ENCODE measurements at places on chromosomes 6 and 20.

DNA sequence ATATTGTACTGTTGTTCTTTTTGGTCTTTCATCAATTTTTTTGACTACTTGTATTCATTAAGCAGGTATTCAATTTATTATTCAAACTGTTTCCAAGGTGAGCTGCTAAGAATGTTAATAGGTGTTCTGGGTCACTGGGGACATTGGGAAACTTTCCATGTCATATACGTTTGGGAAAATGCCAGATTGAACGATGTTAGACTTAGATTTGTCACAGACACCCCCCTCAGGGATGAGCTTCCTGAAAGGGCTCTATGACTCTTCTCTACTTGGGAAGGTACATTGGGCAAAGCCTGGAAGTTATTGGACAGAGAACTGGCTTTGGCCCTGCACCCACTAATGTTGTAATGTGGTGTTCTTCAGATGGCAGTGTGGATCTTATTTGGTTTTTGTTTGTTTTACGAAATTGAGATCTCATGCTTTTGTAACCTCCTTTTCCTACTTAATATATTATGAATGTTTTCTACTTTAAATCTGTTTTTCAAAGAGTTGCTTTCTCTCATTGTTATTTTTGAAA is 42.1 kb downstream of the PLCB4 start:
- no peak for DNase-seq

GRCh38 chr6:72031471-72031870 is 145.1 kb downstream of the RIMS1 start:
- DNase-seq = no peak

DNA sequence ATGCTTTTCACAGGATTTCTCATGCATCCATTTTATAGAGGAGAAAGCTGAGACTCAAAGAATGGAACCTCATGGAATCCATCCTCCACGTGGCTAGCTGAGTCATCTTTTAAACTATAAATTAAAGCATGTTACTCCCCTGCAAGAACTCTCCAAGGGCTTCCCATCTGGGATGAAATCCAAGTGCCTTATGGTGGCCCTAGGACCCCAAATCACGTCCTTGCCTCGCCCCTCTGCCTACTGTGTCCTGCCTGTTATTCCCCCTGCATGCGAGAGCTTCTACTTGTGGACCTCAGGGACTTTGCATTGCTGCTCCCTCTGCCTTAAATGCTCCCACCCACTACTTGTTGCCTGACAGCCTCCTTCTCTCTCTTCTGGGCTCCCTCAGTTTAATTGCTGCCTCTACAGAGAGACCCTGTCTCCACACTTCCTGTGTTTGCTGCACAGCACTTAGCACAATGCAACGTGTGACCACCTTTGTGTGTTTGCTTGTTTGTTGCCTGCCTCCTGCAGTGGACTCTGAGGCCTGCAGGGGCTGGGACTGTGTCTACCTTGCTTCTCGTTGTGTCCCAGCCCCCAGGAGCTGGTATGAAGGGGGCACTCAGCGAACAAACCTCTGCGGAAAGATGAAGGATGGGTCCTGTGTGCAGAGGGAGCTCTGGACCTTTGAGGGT is 39.4 kb downstream of the TOX2 start:
- no peak for DNase-seq

- DNase-seq = peak; percentile 75
These were observed 103.6 kb downstream of the ZMYND8 start for GRCh38 chr20:47252879-47253307.

DNA sequence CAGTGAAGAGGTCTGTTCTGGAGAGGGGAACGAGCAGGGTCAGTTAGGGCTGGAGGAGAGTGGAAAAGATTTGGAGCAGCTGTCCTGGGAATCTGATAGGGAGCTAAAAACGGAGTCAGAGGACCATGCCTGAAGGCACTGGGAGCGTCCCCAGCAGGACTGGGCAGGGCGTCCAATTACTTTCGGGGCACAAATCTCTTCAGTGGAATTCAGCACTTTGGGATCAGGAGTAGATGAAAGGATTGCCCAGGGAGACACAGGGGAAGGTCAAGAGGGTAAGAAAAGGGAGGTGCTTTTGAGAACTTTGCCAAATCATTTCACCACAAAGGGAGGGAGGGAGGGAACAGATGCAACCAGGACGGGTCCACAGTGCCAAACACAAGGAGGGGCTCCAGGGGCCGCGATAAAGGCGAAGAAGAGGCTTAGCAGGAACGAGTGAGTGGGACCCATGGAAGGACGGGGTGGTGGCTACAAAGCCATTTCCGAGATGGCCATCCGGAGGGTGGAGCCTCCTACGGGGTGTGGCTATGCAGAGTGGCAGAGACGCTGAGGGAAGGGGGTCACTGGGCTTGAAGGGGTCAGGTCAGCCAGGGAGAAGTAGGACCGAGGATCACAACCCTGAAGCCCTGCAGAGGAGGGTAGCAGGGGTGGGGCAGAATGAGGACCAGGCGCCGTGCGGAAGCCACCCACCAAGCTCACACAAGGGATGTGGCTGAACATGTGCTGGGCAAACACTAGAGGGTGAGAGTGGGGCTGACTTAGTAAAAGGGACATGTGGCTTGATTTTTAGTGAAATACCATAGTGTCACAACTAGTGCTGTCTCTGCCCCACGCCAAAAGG is 180.0 kb upstream of the RREB1 start:
- DNase-seq = no peak

- DNase-seq = no peak
These were observed 71.9 kb downstream of the TBC1D7 start for GRCh38 chr6:13256266-13257001.

DNA sequence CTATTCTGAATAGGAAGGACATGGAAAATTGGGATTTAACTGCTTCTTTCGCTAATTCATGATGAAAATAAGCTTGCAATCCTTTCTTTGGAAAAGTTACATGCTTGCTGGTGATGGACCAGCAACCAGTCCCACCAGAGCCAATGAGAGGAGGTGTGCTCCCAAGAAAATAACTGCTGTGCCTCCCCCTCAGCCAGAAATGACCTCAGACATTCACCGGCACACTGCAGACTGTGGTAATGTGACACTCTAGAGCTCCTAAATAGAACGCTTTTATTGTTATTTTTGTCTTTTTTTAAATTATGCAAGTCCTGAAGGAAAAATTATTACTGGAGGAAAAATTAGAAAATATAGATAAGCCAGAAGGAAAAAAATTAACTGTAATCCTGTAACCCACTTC is 2.6 kb downstream of the PYGB start:
- no peak for DNase-seq

- no peak for DNase-seq
These were observed 607.0 kb downstream of the TENT5A start for GRCh38 chr6:81145506-81145905.

DNA sequence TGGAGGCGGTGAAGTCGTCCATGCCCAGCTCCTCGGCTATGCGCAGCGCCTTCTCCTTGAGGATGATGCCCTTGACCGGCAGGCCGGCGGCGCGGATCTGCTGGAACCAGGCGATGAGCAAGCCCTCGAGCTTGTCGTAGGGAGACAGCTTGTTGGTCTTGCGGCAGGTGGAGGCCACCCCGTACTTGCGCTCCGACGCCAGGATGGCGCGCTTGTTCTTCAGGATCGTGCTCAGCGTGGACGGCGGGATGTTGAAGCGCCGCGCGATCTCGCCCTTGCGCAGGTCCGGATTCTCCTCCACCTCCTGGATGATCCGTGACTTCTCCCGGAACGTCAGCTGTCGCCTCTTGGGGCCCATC is 435 bp downstream of the CENPB start:
- no peak for DNase-seq

- DNase-seq = no peak
These were observed 58.4 kb upstream of the IER3 start for GRCh38 chr6:30802731-30803130.

- no peak for DNase-seq
These were observed 2.4 kb downstream of the GMEB2 start for GRCh38 chr20:63624486-63624885.

DNA sequence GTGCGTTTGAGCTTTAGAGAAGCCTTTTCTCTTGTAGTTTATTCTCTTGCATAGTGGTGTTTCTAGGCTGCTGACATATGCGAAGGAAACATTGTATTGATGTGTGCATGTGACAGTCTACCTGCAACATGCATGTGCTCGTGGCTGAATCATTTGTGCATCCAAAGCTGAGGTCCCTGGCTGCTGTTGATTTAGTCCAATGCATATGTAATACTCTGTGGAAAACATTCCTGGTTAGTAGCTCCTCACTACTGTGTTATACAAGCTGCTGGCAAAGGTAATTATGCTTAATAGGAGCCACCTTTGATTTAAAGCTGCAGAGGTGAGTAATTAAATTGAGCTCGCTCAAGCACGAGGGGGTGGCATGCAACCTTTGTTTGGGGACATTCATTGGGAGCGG is 24.5 kb downstream of the TSHZ2 start:
- no peak for DNase-seq

DNA sequence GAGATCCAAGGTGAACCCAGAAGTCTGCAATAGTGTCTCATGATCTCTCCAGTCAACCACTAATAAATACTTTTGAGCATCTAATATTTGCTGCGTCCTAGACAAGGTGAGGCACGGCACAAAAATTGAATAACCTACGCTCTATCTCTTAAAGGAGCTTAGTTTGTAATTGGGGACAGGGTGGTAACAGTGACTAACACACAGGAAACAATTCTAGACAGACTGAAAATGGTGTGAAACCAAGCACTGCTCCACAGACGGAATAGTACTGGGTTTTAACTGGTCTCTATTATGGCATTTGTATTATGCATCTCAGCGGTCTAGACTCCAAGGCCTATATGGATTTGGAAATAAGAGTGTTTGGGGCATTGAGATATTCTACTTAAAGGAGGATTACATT is 120.1 kb downstream of the CLIC5 start:
- no peak for DNase-seq

DNA sequence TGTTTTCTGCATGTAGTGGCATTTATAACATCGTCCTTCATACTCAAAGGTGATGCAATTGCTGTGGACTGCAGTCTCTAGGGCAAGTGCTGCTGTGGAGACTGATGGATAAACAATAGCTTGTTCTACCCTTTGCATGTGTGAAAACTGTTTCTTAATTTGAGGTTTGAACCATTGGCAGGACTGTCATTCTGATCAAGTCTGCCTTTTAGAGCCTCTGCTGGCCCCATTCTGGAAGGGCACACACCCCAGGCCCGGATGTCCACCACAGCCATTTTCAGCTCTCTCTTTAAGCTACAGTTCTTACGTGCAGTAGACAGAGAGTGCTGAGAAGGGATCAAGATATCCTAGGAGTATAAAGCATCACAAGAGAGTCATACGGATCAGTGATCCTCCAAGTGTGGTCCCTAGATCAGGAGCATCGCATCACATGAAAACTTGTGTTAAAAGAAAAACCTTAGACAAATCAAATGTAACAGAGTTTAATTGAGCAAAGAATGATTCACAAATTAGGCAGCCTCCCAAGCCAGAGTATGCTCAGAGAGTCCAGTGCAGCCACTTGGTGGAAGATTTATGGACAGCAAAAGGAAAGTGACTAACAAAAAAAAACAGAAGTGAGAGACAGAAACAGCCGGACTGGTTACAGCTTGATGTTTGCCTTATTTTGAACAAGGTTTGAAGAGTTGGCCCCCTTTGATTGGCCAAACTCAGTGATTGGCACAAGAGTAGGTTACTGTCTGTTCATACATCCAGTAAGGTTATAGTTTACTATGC is 52.0 kb downstream of the FRK start:
- DNase-seq = peak; percentile 45

Data from NCI-H446 treated with DMSO at 0.1 percent for 48 hours (cell line).